Suppressor macrophage (primary cell): ENCODE measurements at places on chromosomes 1 and 21.

DNA sequence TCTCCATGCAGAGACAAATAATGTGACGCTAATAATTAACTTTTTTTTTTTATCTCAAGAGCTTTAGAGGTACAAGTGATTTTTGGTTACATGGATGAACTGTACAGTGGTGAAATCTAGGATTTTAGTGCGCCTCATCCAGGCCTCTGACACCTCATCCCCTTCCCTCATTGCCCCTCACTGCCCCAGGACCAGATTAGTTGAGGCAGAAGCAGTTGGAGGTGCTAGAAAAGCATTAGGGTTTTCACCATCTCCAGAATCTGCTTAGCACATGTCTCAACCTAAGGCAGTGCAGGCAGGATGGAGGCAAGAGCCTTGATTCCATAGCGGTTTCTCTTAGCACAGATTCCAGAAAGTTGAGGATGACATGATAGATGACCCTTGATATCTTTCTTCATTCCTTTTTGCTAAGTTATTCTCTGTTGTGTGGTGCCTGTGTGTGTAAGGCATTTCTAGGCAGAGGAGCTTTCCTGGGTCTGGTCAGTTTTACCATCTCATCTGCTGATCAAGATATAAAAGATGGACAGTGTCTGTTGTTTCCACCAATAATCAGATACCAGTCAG, 16.3 kb upstream of the IL10 start:
- DNase-seq = no peak

DNA sequence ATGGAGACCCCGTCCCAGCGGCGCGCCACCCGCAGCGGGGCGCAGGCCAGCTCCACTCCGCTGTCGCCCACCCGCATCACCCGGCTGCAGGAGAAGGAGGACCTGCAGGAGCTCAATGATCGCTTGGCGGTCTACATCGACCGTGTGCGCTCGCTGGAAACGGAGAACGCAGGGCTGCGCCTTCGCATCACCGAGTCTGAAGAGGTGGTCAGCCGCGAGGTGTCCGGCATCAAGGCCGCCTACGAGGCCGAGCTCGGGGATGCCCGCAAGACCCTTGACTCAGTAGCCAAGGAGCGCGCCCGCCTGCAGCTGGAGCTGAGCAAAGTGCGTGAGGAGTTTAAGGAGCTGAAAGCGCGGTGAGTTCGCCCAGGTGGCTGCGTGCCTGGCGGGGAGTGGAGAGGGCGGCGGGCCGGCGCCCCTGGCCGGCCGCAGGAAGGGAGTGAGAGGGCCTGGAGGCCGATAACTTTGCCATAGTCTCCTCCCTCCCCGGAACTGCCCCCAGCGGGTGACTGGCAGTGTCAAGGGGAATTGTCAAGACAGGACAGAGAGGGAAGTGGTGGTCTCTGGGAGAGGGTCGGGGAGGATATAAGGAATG, 505 bp downstream of the LMNA start:
- peak; percentile 47 for DNase-seq

DNA sequence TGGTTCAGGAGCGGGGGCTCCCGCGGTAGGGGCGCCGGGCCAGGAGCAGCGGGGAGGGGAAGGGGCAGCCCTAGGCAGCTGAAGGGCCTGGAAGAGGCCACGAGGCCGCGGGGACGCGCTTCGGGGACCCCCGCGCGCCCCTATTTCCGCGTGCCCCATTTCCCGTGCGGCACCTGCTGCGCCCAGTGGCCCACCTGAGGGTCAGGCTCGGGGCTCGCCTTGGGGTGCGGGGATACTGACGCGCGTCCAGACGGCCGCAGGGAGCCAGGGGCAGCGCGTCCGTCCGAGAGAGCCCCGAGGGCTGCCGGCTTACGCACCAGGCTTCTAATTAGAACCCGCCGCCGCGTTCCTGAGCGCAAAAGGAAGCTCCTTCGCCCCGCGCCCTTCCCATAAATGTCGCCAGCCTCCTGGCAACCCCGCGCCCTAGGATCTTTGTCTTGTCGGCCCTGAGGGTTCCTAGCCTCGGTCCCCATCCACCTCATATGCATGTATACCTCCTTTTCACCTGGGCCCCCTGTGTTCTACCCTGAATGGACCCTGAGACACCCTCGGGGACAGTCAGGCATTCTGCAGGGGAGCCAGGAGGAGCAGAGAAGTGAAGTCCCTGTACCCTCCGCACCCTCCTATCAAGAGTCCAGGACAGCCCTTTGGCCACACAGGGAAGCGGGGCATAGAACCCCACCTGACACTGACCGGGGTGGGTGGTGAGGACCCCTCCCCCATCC, 1.8 kb downstream of the WNT3A start:
- no peak for DNase-seq

- DNase-seq = no peak
These were observed 11.2 kb downstream of the PUM1 start for GRCh38 chr1:31054349-31054748.

- no peak for DNase-seq
These were observed 25.1 kb upstream of the TINAGL1 start for GRCh38 chr1:31551208-31551607.

GRCh38 chr1:10617931-10618885, 143.5 kb downstream of the PEX14 start:
- no peak for DNase-seq

DNA sequence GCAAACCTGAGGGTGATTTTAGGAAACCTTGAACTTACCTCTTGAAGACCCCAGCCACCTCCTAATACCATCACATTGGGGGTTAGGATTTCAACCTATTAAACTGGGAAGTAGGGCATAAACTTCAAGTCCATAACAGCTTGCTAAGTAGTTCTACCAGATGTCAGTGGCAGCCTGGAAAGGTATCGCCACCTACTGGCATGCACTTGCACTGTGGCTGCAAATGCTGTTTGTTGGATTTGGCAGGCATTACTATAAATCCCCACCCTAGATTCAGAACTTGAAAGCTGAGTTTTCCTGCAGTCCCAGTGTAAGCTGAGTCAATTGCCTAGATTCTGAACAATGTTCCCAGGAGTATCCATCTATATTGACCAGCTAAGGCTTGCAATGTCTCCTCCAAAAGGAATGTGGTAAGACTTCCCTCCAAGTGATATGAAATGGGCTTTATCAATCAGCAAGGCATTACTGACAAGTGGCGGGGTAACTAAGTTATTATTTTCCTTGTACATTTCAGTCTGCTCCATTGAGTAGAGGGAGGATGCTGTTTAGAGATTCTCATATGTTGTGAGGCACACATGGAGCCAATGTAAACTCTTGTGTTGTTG, 474.5 kb downstream of the PTPRC start:
- peak; percentile 74 for DNase-seq

GRCh38 chr1:115782571-115783281, 14.2 kb upstream of the CASQ2 start:
- DNase-seq = peak; percentile 54

DNA sequence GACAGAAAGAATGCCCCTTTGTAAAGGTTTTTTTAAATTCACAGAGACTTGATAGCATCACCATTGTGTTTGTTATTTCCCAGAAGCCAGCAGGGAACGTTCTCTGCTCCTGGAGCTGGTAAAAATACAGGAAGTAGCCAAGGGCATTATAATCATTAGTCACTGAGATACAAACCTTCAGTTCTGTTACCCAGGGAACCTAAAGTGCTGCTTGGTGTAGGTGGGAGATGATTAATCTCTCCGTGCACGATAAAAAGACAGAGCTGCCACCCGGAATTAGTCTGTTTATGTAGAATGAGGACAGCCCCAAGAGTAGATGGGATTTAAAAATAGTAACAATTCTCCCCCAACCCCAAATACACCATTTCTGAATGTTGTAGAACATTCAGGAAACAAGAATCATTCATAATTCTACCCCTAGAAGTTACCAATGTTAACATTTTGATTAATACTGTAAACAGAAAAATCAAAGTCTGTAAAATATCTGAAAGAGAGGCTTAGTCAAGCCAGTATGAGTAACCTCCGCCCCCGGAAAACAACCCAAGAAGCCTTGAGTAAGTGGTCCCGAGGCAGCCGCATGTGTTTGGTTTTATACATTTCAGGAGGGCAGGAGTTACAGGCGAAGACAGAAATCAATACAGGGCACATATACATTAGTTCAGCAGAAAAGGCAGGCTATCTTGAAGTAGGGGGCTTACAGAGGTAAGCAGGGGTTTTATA, 45.3 kb upstream of the CTBS start:
- DNase-seq = peak; percentile 87

GRCh38 chr1:41887365-41887764, 31.4 kb downstream of the HIVEP3 start:
- no peak for DNase-seq

GRCh38 chr1:210715072-210715471, 386.4 kb downstream of the HHAT start:
- peak; percentile 70 for DNase-seq

DNA sequence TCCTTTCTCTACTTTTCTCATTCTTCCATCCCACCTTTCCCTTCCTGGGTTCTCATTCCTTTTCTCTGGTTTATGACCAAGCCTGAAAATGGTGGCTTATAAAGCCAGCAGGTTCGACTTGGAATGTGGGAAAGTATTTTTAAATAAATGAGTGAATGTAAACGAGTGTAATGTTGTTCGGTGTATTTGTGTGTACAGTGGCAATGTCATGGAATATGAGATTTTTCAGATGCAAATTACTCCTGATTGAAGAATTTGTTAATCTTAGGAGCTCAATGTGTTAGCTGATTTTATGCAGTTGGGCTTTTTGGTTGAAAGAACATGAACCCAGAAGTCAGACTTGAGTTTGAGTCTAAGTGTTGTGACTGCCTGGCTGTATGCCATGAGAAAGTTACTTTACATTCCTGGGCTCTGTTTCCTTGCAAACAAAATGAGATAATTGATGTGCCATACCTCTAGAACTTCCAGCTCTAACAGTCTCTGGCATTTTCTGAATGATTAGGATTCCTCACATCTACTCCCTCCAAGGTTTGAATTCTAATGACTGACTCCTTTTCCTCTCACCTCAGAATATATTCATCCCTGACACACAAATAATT, 6.6 kb downstream of the SGIP1 start:
- DNase-seq = no peak

DNA sequence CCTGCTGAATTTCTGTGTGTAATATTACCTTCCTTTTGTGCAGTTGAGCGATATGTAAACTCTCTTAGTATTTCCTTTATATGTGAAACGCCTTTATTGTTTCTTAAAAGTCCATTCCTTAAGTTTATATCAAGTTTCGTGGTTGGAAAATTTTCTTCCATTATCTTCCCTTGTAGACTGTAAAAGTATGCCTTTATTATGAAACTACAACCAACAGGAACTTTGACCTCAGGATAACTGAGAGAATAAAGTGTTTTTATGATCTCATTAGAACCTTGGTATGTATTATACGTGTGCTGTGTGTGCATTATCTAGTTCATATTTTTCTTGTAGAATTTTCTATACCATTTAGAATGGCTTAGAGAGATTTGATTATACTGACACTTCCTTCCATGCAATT, 3.1 kb upstream of the CDC14A start:
- no peak for DNase-seq

GRCh38 chr1:68493193-68493592, 3.7 kb downstream of the DEPDC1 start:
- DNase-seq = no peak

DNA sequence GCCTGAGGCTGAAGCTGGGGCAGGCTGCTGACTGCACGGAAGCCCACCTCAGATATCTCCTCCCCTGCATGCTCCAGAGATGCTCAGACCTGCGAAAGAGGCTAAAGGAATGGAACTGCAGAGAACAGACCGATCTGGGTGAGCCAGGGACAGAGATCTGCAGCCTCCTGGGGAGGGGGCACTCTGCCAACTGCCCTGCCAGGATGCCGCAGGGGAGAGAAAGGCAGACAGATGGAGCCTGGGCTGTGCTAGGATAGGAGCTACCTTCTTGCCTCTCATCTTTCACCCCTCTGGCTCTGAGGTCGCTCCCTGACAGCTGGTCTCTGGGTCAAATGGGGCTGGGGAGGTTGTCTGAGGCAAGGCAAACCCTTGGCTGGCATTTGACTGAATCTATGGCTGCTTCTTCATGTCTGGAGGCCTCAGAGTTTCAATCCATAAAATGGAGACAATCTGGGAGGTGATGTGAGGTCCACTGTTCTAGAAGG, 238.2 kb downstream of the GRIK3 start:
- no peak for DNase-seq

GRCh38 chr1:193456811-193457280, 270.4 kb upstream of the B3GALT2 start:
- no peak for DNase-seq

- no peak for DNase-seq
These were observed 1395.2 kb upstream of the ADGRL4 start for GRCh38 chr1:80401757-80402156.

DNA sequence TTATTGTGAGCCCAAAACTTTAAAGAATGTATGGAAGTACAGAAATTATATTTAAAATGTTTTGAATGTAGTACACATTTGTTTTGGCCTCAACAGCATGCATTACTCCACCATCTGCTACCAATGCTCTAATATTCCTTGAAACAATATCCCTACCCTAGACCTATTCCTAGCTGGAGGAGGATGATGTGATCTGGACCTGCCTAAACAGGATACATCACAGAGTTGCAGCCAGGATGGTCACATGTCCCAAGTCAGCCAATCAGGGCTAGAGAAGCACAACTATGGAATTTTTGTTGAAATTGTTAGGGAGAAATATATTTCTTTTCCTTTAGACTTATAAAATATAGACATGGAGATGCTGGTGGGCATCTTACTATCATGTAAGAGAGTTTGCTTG, 623.3 kb upstream of the NR5A2 start:
- no peak for DNase-seq

DNA sequence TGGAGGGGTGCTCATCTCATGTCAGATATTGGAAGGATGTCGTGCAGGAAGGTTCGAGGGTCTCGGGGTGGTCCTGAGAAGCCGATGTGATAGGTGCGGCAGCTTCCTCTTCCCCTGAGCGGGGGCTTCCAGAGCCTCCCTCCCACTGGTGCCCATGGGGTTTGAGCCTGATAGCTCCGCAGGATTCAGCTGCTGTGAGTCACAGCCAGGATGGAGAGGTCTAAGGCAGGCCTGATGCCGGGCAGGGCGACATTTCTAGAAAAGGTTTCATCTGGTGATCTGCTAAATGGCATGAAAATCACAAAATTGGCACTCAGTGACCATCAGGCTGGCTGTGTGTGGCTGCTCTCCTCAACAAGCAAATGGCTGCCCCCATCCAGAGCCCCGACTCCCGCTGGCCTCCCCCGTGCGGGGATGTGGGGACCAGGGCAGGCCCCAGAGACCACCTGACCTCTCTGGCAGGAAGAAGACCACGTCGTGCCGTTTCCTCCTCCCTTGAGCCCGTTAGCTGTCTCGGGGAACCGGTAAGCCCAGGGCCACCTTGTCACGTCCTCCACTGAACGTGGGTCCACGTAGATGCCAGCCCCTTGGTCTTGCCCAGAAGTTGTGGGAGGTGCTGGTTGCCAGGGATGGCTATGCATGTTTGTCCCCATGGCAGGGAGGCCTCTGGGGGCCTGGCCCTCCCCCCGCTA, 66.1 kb downstream of the SKI start:
- no peak for DNase-seq

- no peak for DNase-seq
These were observed 15.6 kb downstream of the PLPPR5 start for GRCh38 chr1:98988904-98989555.

- DNase-seq = no peak
These were observed 114.4 kb downstream of the CASZ1 start for GRCh38 chr1:10682108-10682445.

- DNase-seq = peak; percentile 16
These were observed 109.8 kb downstream of the MAST2 start for GRCh38 chr1:45913183-45913683.
